ENCODE measurements at places on chromosomes 7 and 10. TPM values are rescaled to one million over a fixed set of nuclear protein-coding genes. Genes with fewer than 3 reads are reported as not detected.

The GOLGA7B gene
- total RNA-seq: 5.6 TPM

The VWDE gene
- 4.2 TPM for total RNA-seq

The PRKAR2B gene
- 0.25 TPM for total RNA-seq

The WDFY4 gene
- total RNA-seq: 1.0 TPM

The NAT16 gene
- total RNA-seq: not detected

The SPDYE16 gene
- 0.25 TPM for total RNA-seq

The NODAL gene
- total RNA-seq: 0.09 TPM

The AKR1C3 gene
- 3.8 TPM for total RNA-seq

The ZNF33B gene
- total RNA-seq: 27.6 TPM

The AGR2 gene
- total RNA-seq: not detected

The CCDC172 gene
- not detected for total RNA-seq

The DENND10 gene
- 58.3 TPM for total RNA-seq

The HNRNPA2B1 gene
- 849 TPM for total RNA-seq

The HIBADH gene
- total RNA-seq: 14.5 TPM

The PNLIPRP2 gene
- not detected for total RNA-seq

The CYP3A4 gene
- total RNA-seq: not detected

The RELN gene
- total RNA-seq: not detected

The ELFN1 gene
- total RNA-seq: 0.16 TPM

The CCL26 gene
- not detected for total RNA-seq

The SAMD8 gene
- total RNA-seq: 10.6 TPM

The PTF1A gene
- not detected for total RNA-seq

The AKR1C1 gene
- total RNA-seq: 1.7 TPM

All from T-helper 2 cell treated with Interferon-gamma antibody and Interleukin-4, amounts not matched to agents 100 ng/mL and 5 ng/mL, for 36 hours (primary cell).